Osteoblast (primary cell): ENCODE measurements at places on chromosomes 4 and X.
A peak's percentile ranks its signal among the peaks of the same experiment; 100 is the strongest.

DNA sequence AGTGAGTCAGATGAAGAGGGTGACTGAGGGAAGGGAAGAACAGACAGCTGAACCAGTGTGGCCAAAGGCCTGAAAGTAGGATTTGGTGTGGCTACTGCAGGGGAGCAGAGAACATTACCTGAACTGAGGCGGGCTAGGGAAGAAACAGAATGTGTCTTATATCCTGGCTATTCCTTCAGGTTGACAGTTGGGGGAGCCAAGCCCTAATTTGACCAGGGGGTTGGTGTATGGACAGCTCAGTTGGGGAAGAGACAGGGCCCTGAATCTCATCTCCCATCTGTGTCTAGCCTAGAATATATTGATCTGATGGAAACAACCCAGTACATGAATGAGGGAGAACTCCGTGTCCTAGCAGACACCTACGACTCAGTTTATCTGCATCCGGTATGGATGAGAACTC lies 4.2 kb downstream of the HDAC6 start:
- no peak overlapping the region for H3K4me3 ChIP-seq
- no peak for DNase-seq
- peaks cover 6% of the 10 kb centered on the region for H3K36me3 ChIP-seq

DNA sequence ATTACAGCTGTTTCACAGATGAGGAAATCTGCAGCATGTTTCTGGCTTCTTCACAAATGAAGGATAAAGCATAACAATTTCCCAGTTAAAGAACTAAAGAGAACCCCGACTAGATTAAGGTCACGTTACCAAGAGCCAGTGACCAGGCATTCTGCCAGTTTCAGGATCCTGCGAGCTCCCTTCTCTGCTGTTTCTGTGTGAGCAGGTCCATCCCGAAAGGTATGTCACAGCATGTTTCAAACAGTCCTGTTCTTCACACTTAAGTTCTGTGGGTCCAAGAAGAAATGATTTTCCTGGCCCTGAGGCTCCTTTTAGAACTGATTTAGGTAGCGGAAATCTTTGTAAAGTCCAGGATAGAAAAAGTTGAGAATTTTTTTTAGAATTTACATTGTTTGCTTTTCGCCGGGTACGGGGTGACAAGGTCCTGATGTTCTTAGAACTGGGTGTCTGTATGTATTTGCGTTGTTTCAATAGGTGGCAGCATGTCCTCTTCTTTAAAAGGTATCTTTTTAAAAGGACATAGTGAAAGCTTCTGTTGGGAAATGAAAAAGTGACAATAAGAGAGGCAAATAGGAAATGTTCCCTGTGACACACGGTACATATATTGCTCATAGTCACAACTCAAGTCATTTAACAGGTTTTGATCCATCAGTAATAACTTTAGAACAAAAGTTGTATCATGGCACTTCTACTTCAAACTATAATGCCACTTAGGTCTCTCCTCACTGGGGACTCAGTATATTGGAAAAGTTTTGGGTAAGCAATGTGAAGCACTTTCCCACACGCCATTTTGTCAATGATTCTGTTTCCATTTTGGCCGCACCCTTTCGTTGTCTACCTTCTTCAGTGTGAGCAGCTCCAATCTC lies 18.4 kb downstream of the IL21 start:
- H3K27me3 ChIP-seq = peaks cover 25% of the 10 kb centered on the region
- no peak overlapping the region for H3K27ac ChIP-seq
- no peaks in the 10 kb centered on the region for H3K36me3 ChIP-seq
- DNase-seq = peak; percentile 4
- peaks cover 2% of the 10 kb centered on the region for H3K4me1 ChIP-seq

GRCh38 chr4:183337349-183337748 lies 15.1 kb upstream of the CLDN24 start:
- no peak overlapping the region for H3K27ac ChIP-seq
- peaks cover 17% of the 10 kb centered on the region for H3K4me1 ChIP-seq

DNA sequence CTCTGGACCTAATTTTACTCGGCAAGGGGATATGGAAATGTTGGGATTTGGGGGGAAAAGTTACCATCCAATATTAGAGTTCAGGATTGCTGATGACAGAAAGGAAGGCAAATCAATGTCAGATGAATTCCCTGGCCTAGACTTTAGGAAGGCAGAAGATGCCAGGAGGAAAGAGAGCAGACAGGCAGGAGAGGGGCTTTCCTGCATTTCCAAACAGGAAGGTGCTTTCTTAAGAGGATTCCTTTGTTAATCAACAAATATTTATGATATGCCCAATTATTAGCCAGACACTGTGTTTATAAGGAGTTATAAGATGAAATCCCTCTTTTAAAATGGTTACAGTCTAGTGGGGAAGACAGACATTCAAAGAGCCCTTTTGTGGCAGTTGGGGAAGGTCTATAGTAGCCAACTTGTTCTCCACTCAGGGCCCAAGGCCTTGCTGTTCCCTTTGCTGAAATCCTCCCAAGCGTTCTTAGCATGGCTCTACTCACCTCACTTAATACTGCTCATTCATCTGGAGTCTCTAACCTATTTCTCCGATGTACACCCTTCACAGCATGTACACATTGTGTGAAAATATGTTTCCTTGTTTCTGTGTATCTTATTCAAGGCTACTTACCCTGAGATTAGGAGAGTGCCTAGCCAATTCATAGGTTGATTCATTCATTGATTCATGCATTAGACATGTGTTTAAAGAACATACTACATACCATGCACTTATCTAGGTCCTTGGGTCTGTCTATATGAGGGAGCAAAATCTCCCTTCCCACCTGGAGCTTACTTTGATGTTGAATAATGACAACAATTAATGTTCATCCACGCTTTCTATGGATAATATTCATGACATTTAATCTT lies 5.3 kb downstream of the IGFBP7 start:
- H3K27me3 ChIP-seq = no peaks in the 10 kb centered on the region
- peaks cover 40% of the 10 kb centered on the region for H3K36me3 ChIP-seq
- peak overlapping the region; percentile 83 for H3K27ac ChIP-seq

DNA sequence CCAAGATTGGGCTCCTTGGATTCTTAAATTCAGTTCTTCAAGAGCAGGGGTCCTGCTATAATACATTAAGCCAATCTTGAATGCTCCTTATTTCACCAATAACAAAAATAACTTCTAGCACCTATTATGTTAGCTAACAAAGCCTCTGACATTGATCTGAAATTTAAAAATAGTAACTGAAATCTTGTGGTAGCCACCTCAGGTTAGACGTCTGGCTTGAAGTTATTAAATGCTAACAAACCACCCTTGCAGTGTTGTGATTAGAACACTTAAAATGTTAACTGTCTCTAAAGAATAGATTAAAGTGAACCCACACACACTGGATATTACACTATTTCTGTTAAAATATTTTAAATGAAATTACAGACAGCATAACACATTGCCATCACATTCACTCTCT lies 49.8 kb upstream of the LGI2 start:
- no peak overlapping the region for H3K27ac ChIP-seq
- no peak overlapping the region for H3K4me3 ChIP-seq
- peaks cover 35% of the 10 kb centered on the region for H3K27me3 ChIP-seq

DNA sequence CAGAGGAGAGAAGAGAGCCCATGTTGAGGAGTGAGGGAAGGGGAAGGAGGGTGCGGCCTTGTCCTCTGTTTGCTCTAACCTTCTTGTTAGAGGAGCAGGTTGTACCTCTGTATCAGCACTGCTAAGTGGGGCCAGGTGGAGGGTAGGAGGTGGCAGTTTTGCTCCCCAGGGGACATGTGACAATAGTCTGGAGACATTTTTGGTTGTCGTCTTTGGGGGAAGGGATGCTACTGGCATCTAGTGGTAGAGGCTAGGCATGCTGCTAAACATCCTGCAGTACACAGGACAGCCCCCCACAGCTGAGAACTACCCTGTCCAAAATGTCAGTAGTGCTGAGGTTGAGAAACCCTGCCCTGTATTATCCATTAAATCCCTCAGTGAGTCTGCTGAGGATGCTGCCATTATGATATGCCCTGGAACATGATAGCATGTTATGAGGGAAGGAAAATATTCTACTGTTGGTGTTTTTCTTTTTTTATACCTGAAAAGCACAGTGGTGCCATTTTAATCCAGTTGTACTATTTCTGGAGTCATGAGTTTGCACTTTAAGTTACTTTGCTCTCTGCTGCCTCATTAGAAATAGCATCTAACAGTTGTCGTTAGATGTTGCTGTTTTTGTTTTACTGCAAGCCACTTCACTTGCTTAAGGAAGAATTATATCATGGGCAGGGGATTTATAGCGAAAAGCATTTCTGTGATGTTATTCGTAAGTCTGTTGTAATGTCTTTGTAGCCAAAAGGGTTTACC lies 90.6 kb downstream of the LRP2BP start:
- H3K27ac ChIP-seq = peak overlapping the region; percentile 99
- H3K4me3 ChIP-seq = no peak overlapping the region
- peak; percentile 31 for DNase-seq
- H3K36me3 ChIP-seq = peaks cover 13% of the 10 kb centered on the region
- H3K27me3 ChIP-seq = no peaks in the 10 kb centered on the region
- peaks cover 26% of the 10 kb centered on the region for H3K4me1 ChIP-seq
